ENCODE measurements at places on chromosomes 2 and 18.

DNA sequence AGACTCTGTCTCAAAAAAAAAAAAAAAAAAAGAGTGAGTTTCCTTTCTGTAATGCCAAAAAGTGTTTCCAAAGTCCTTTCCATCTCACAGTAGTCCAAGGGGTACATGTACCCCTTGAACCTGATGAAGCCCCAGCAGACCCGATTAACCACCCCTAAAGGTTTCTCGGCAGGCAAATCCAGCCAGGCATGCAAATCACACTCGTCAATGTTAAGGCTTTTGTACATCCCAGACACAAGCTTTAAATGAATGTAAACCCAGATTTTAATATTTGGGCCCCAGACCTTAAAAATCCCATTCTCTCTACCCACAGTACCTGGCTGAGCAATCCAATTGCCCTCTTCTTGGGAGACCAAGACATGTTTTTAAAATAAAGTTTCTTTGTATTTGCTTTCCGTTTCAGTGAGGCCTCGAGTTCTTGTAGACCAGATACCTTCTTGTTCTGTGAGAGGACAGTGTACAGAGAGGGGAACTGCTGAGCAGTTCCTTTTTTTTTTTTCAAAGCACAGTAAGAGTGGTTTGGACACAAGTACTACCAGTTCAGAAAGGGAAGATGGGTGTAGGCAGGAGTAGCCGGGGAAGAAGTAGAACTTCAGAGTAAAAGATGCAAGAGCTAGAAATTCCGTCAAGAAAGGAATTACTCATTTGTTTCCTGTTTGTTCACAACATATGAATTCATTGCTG is at the start of gene NLRC4:
Gene NLRC4 (minus strand): TSS at position 465 of the 684 bp plus-strand sequence. CDS start 8,111 bp downstream, outside the sequence.
- H3K4me3 ChIP-seq = no peak within 1 kb of the TSS
- no peak for DNase-seq

- 0 out of 2 replicates have a peak, but pooled peaks cover 6% of the 10 kb centered on the region for H3K27me3 ChIP-seq
- H3K4me3 ChIP-seq = no peak overlapping the region
- H3K27ac ChIP-seq = no peak overlapping the region
- DNase-seq = no peak
Observed at GRCh38 chr2:8277921-8278571, 403.8 kb upstream of the ID2 start.

GRCh38 chr2:2107627-2108026 is 223.4 kb downstream of the MYT1L start:
- no peak overlapping the region for H3K4me3 ChIP-seq
- no peak overlapping the region for H3K27ac ChIP-seq
- H3K4me1 ChIP-seq = no peaks in the 10 kb centered on the region
- no peak for DNase-seq

DNA sequence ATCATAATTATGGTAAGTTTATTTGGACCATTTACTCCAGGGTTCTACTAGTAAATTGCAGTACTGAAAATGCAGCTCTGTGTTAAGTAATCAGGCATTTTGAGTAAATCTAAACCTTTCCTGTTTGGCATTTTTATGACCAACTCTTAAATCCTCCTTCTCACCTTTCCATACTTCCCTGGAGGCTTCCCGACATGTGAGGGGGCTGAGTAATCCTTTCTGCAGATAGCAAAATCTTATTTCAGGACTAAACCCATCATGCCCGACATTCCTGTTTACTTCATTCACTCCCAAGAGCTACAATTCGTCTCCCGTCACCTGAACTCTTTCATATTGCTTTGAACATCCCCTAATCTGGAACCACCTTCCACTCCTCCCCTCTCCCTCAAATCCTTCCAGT is 296.6 kb downstream of the IKZF2 start:
- no peak overlapping the region for H3K4me3 ChIP-seq
- H3K27ac ChIP-seq = no peak overlapping the region
- no peaks in the 10 kb centered on the region for H3K36me3 ChIP-seq
- no peaks in the 10 kb centered on the region for H3K27me3 ChIP-seq
- no peak for DNase-seq

DNA sequence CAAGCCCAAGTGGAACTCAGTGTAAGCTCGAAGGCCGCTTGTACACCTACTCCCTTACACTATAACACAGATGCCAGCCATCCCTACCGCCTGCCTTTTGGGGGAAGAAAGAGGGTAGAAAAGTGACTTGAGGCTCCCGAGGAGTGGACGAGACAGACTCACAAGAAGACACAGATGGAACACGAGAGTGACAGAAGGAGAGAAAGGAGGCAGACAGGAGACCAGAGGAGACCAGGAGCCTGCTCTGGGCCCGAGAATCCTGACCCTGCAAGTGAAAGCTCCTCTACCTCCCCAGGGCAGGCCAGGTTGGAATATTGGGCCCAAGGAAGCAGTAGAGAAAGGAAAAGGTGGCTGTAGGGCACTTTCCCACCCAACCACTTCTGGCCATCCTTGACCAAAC is 23.4 kb upstream of the TNS1 start:
- H3K27ac ChIP-seq = no peak overlapping the region
- no peak for DNase-seq
- H3K4me1 ChIP-seq = no peaks in the 10 kb centered on the region
- H3K36me3 ChIP-seq = no peaks in the 10 kb centered on the region

- DNase-seq = no peak
- no peak overlapping the region for H3K27ac ChIP-seq
- no peaks in the 10 kb centered on the region for H3K27me3 ChIP-seq
- H3K4me3 ChIP-seq = no peak overlapping the region
Observed at GRCh38 chr2:67896476-67896875, 166.3 kb downstream of the C1D start.

DNA sequence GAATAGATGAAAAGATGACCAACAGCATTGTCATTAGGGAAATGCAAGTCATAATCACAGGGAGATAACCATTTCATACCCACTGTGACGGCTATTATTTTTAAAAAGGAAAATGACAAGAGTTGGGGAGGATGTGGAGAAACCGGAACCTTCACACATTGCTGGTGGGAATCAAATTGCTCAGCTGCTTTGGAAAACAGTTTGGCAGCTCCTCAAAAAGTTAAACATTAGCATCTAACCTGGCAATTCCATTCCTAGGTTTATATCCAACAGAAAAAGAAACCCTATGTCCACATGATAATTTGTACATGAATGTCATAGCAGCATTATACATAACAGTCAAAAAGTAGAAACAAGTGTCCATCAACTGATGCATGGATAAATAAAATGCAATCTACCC is 58.2 kb downstream of the KCNG3 start:
- peaks cover 37% of the 10 kb centered on the region for H3K27me3 ChIP-seq
- H3K4me1 ChIP-seq = no peaks in the 10 kb centered on the region
- no peak overlapping the region for H3K27ac ChIP-seq
- DNase-seq = no peak
- H3K4me3 ChIP-seq = no peak overlapping the region
- H3K36me3 ChIP-seq = no peaks in the 10 kb centered on the region

GRCh38 chr2:217118559-217119284 is 258.9 kb upstream of the TNP1 start:
- no peak for DNase-seq
- no peak overlapping the region for H3K27ac ChIP-seq
- no peaks in the 10 kb centered on the region for H3K4me1 ChIP-seq
- H3K36me3 ChIP-seq = no peaks in the 10 kb centered on the region

DNA sequence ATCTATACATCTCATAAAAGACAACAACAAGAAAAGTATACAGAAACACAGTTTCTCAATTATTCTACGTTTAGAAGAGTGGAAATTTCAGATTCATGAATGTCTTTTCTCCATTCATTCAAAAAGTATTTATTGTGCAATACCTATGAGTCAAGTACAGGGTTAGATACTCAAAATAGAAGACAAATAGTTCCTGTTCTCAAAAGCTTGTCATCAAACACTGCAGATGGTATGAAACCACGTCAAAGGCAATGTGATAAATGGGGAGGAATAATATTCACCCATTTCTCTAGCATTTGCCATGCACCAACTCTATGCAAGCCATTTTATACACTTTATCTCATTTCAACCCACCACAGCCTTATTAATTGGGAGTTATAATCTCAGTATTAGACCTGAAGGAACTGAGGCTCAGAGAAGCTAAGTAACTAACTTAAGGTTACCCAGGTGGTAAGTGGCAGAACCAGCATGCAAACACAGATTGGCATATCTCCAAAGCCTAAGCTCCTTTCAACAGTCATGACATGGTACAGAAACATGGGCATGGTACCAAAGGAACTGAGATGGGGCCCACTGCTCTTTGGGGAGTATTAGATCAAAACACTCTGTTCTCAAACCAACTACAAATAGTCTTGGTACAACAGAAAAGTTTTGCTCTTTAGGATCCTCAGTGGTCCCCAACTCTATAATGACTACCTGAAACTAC is 67.2 kb upstream of the NPAS2 start:
- peaks cover 75% of the 10 kb centered on the region for H3K4me1 ChIP-seq
- no peaks in the 10 kb centered on the region for H3K27me3 ChIP-seq

DNA sequence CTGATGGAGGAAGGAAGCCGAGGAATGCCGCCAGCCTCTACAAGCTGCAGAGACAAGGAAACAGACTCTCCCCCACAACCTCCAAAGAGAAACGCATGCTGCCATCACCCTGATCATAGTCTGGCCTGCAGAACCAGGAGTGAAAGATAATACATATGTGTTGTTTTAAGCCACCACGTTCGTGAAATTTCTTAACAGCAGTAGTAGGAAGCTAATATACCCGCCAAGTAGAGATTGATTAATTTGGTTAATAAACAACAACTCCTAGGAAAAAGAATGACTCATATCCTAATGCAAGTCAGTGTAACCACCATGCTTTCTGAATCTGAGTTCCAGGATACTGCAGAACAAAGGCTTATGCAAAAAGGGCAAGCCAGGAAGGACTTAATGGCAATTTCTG is 36.6 kb downstream of the LONRF2 start:
- no peaks in the 10 kb centered on the region for H3K36me3 ChIP-seq
- H3K4me1 ChIP-seq = peaks cover 11% of the 10 kb centered on the region
- DNase-seq = peak; percentile 51
- no peaks in the 10 kb centered on the region for H3K27me3 ChIP-seq
- no peak overlapping the region for H3K27ac ChIP-seq
- no peak overlapping the region for H3K4me3 ChIP-seq

- peak; percentile 58 for DNase-seq
- 0 out of 2 replicates have a peak, but pooled peaks cover 3% of the 10 kb centered on the region for H3K27me3 ChIP-seq
- H3K4me3 ChIP-seq = peak overlapping the region; percentile 20
- no peaks in the 10 kb centered on the region for H3K36me3 ChIP-seq
- H3K4me1 ChIP-seq = no peaks in the 10 kb centered on the region
Observed at GRCh38 chr2:42001711-42002201, 46.1 kb upstream of the PKDCC start.

DNA sequence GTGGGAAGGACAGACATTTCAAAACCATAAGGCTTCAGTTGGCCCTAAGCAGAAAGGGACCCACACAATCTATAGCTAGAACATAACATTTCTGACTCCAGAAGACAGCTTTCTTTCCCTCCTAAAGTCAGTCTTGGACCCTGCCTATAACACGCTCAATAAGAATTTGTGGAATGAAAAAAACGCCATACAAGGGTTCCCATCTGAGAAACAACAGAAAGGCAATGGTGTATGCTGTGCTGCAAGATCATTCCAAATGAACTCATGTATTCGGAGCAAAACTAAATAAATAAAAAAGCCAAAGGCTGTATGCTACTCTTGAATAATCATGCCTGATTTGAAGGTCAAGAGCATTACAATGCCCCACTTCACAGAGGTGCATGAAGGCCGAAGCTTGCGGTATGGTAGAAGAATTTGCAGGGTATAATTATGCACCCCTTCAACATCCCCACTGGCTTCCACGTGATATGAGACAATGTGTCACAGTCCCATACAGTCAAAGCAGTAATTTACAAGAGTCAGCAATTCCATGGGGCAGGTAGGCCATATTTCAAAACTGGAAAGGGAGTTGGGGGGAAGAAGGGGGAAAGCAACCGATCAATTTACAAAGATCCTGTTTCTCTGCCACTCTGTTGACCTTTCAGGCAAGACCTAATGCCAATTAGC is 61.4 kb upstream of the SLC14A2 start:
- no peak for DNase-seq
- H3K27ac ChIP-seq = no peak overlapping the region

DNA sequence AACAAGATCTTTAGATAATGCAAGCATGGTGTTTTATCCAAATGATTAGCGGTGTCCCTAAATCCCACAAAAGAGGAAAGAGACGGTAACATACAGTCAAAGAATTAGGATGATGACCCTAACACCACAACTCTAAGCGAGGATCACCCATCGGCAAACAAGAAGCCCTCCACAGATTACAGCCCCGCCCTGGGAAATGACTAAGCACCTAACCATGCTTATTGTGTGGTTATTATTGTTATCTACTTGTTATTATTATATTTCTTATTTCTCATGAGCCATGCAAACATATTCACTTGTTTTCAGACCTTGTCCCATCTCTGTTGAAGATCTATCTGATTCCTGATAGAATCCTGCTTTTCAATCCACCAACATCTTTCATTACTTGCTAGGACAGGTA is 651.3 kb downstream of the NYAP2 start:
- no peak overlapping the region for H3K4me3 ChIP-seq
- no peak overlapping the region for H3K27ac ChIP-seq
- no peak for DNase-seq
- H3K27me3 ChIP-seq = no peaks in the 10 kb centered on the region

- peak; percentile 81 for DNase-seq
- H3K27ac ChIP-seq = no peak overlapping the region
- H3K4me3 ChIP-seq = no peak overlapping the region
- H3K4me1 ChIP-seq = peaks cover 13% of the 10 kb centered on the region
- no peaks in the 10 kb centered on the region for H3K36me3 ChIP-seq
Observed at GRCh38 chr2:46481198-46482193, 2.1 kb downstream of the TMEM247 start.

GRCh38 chr18:55370936-55371335 is 217.1 kb downstream of the TCF4 start:
- no peak overlapping the region for H3K4me3 ChIP-seq
- H3K4me1 ChIP-seq = 0 out of 2 replicates have a peak, but pooled peaks cover 5% of the 10 kb centered on the region
- DNase-seq = peak; percentile 8
- no peaks in the 10 kb centered on the region for H3K36me3 ChIP-seq
- H3K27me3 ChIP-seq = no peaks in the 10 kb centered on the region

DNA sequence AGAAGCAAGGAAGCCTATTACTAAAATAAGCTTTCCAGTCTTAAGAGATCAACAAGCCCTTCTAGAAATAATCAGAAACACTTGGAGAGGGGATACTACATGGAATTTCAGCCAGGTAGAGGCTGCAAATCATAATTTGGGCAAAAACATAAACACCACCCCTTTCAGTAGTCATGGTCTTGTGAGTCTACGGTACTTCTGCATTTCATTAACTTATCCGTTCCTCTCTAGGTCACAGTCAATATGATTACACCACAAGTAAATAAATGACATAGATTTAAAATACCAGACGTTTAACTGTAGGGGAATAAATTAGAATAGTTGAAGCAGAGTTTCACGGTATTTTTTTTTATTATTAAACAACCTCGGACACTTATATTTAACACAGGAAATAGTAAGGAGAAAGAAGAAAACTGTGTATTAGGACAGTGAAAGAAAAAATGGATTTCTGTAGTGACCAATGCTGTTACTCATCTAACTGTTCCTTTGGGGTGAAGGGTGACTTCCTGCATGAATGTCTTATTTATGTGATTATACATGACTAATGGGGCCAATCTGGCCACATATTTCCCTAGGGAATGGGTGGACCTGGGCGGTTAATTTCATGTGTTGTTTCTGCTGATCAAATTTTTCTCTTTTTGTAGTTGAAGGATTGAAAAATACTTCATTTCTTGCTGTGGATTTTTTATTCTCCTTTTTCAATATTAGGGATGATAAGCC is 456.6 kb upstream of the UBE2E3 start:
- peak overlapping the region; percentile 86 for H3K27ac ChIP-seq
- no peaks in the 10 kb centered on the region for H3K36me3 ChIP-seq
- no peaks in the 10 kb centered on the region for H3K27me3 ChIP-seq
- peaks cover 57% of the 10 kb centered on the region for H3K4me1 ChIP-seq

GRCh38 chr2:200000444-200001163 is 45.2 kb downstream of the MAIP1 start:
- H3K4me1 ChIP-seq = no peaks in the 10 kb centered on the region
- H3K27ac ChIP-seq = no peak overlapping the region
- no peak overlapping the region for H3K4me3 ChIP-seq
- H3K36me3 ChIP-seq = no peaks in the 10 kb centered on the region
- no peaks in the 10 kb centered on the region for H3K27me3 ChIP-seq
